ENCODE measurements at places on chromosomes 3 and 15. TPM values are rescaled to one million over a fixed set of nuclear protein-coding genes. Genes with fewer than 3 reads are reported as not detected.

GRCh38 chr3:48466386-48467109 is 20.0 kb downstream of the ATRIP start:
- DNase-seq = no peak

DNA sequence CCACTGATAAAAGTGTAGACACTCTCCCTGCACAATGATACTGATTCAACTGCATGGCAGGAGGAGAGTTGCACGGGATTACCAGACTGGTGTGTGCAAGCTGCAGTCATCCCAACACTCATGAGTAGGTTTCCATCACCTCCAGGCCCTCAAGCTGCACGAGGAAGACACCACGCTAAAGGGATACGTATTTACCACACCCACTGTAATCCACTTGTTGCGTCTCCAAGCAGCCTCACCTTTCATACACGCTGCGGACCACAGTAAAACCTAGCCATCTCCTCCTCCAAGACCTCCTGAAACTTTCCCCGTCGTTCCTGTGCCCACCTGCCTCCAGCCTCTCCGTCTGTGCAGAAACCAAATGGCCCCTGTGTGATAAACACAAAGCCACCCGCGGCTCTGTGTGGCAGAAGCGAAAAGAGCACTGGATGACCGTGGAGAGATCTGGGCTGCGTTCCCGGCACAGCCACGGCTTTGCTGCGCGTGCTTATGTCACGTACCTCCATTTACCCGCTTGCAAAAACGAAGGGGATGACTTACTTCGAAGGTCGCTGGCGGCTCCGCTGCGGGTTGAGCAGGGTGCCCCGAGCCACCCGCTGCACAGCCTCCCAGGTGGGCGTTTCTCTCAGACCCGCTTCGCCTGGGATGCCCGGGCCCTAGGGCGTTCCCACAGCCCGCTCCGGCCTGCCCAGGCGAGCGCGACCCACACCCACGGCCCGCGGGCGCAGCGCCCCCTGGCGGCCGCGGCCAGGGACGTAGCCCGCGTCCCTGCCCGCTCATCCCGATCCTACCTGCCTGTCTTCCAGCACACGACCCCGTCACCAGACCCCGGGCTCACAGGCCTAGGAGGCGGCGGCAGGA is 643 bp downstream of the ABCC5 start:
- DNase-seq = peak; percentile 51

DNA sequence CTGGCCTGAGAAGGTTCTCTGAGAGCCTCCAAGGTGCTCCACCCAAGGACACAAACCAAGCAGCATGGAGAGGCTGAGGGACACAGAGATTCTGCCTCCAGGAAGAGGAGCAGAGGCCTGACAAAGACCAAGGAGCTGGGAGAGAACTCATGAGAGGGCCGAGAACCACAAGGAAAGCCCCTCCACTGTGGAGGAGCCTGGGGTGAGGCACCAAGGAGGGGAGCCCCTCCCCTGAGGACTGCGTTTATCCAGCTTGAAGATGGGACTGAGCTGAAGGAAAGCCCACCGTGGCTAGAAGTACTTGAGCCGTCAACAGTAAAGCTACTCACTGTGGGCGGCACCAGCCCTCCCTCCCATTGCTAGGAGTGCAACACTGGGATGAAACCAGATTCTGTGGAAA is 63.1 kb upstream of the MEF2A start:
- DNase-seq = no peak

GRCh38 chr3:74267588-74268184 is 346.8 kb downstream of the CNTN3 start:
- DNase-seq = peak; percentile 34

LEKR1 gene
- total RNA-seq = 6.3 TPM

C3orf18 gene
- 22.0 TPM for total RNA-seq

SLCO2A1 gene
- 76.6 TPM for total RNA-seq

APOD gene
- total RNA-seq = 756 TPM

All from thyroid gland (tissue), 4 donors.